Daoy (cell line): ENCODE measurements at places on chromosomes 11 and 22.

GRCh38 chr11:106503901-106504300 lies 426.4 kb downstream of the AASDHPPT start:
- no peak for DNase-seq

GRCh38 chr11:1310772-1311468 lies 1.5 kb upstream of the TOLLIP start:
- no peak for DNase-seq

DNA sequence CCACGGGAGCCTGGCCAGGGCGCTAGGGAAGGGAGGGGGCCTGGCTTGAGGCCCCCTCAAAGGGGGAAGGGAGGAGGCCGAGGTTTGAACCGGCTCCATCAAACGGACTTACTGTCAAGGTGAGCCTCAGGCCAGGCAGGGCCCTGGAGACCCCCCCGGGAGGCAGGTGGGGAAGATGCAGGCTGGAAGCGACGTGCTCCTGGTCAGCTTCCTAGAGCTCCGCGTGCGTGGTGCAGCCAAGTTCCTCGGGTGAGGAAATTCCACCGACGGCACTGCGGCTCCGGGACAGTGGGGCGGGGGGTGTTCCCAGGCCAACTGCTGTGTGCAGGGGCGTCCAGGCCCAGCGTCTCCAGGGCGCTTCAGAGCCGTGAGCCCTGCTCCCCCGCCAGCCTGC lies 7.2 kb upstream of the TRABD start:
- DNase-seq, result no peak

GRCh38 chr11:33178443-33179180 lies 17.3 kb upstream of the CSTF3 start:
- no peak for DNase-seq

- no peak for DNase-seq
Observed at GRCh38 chr22:23243006-23243573, 62.8 kb downstream of the BCR start.

- DNase-seq, result no peak
Observed at GRCh38 chr11:10764412-10764811, 13.4 kb downstream of the CTR9 start.

DNA sequence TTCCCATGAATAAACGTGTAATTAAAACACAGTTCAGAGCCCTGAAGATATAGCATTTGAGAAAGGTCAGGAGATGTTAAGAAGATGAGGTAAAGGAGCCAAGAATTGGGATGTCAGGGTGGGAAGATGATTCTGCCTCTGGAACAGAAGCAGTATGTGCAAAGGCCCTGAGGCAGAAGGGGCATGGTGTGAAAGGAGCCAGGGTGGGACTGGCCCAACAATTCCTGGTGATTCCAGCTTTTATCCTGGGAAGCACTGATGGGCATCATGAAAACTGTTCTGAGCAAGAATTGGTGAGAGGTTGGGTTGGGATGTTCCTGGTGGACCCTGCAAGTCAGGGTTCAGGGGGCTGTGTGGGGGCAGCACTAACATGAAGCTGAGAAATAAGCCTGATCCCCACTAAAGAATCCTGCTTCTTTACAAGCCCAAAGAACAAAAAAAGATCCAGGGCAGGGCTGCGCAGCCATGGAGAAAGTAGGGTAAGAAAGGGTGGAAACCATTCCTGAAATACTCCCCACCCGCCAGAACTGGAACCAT lies 2.5 kb upstream of the FXYD6 start:
- no peak for DNase-seq

- no peak for DNase-seq
Observed at GRCh38 chr22:49935561-49935960, 17.1 kb downstream of the CRELD2 start.

DNA sequence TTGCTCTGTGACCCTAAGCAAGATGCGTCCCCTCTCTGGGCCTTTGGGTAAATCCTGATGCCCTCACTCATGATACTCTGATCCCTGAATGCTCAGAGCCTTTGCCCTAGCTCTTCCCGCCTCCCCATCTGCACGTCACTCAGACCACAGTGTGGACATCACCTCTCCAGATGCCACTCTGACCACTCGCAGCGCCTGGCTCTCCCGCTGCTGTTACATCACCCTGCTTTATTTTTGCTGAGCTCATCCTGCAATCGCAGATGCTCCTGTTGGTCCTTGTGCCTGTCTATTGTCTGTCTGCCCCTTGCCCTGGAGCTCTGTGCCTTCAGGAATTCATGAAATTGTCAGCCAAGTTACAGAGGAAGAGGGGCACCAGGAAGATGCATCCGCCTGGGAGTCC lies 5.5 kb downstream of the OSM start:
- no peak for DNase-seq

DNA sequence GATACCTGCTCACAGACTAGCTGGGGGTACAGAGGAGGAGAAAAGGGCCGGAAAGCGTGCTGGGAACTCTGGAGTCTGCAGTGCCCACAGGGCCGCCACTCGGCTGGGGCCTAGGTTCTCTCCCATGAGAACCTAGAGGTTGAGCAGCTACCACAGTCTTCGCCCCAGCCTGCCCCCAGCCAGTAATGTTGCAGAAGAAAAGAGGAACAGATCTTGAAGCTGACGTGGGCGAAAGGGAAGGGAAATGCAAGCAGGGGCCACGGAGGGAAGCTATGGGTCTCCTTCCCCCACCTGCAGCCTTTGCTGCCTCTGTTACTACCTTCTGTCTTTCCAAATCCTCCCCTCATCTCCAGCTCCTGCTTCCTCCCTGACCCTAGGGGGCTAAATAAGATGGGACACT lies 28.8 kb upstream of the P2RY2 start:
- no peak for DNase-seq

DNA sequence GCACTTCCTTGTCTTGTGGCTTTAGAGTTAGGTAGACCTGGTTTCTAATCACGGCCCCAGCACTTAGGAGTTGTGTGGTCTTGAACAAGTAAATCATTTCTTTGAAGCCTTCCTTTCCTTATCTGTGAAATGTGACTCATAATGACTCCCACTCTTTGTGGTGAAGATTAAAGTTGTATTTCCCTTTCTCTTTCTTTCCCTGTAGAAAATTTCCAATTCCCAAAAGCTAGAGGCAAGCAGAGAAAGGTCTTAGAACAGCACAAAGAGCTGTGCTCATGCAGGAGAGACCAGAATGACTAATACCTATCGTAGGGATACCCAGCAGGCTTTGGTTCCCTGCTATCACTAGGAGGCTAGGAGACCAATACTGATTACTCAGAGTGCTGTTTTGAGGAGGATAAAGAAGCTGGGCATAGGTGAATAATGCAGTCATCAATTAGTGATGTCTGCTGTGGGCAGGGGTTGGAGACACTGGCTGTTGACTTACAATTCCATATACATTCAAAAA lies 270.7 kb upstream of the SYN3 start:
- peak; percentile 85 for DNase-seq

GRCh38 chr22:41690476-41690875 lies 1.8 kb upstream of the SNU13 start:
- DNase-seq, result no peak

DNA sequence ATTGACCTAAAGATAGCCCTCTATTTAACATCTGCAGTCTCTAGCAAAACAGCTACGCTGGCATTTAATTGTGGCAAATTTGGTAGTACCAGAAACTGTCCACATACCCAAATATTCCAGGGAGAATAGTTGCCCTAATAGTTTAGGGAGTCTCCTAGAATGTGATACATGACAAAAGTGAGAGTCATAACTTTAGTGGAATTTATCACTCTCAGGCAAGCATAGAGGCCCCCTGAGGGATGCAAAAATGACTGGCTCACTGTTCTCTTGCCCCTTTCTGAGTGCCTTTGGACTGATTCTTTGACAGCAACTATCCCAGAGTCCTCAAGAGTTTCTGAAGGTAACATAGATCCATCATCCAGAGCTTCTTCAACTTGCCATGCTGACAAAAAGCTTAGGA lies 2.3 kb upstream of the OR51B4 start:
- no peak for DNase-seq

DNA sequence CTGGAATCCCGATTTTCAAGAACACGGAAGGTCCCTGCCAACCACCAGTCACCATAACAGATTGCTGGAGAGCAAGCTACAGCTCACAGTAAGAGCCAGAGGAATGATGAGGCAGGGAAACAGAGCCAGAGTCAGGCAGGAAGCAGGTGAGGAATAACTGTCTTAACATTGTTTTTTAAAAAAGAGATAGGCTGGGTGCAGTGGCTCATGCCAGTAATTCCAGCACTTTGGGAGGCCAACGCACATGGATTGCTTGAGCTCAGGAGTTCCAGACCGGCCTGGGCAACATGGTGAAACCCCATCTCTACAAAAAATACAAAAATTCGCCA lies 13.5 kb upstream of the CASTOR1 start:
- no peak for DNase-seq

GRCh38 chr11:35246745-35247144 lies 107.8 kb downstream of the CD44 start:
- DNase-seq, result no peak

DNA sequence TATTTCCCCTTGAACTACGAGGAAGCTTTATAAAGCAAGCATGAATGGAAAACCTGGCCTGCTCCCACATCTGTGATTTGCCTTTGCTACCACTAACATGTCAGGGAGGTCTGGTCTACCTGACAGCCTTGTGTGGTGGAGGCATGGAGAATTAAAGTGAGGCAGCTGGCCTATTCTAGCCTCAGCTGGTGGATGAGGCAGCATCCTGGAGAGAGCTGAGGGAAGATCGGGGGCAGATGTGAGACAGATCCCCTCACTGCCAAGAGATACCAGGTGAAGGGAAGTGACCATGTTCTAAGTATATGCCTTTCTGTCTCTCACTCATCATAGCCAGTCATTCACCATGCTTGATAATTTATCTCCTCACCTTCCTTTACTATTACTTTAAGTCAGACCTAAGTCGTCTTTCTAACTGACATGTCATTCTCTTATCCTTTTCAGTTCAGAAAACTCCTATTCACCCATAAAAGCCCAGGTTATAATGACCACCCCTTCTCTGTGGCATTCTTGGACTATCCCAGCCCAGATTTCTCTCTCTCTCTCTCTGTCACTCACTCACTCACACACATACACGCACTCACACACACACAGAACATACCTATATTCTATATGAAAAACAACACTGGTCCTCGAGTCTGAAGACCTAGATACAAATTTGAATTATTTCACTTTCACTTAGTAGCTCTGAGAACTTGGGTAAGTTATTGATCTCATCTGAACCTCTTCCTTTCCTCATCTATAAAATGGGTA lies 90.7 kb downstream of the CSNK2A3 start:
- DNase-seq, result no peak

DNA sequence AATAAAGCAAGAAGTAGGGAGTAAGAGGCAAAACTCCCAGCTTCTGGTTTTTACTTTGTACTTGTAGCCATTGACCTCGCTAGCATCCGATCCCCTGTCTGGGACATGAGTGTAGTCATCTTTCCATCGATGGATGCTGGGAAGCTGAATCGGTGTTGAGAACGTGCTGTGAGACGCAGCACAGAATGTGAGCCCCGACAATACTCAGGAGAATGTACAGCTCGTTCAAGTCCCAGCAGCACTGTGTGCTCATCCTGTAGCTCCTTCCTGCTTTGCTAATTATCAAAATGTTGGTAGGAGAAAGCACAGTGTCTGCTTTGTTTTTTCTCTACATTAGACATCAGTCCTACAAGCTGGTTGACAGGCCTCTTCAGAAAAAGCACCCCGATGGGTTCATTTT lies 56.6 kb downstream of the JAM3 start:
- peak; percentile 21 for DNase-seq

- no peak for DNase-seq
Observed at GRCh38 chr11:117595440-117595839, 201.6 kb downstream of the DSCAML1 start.

DNA sequence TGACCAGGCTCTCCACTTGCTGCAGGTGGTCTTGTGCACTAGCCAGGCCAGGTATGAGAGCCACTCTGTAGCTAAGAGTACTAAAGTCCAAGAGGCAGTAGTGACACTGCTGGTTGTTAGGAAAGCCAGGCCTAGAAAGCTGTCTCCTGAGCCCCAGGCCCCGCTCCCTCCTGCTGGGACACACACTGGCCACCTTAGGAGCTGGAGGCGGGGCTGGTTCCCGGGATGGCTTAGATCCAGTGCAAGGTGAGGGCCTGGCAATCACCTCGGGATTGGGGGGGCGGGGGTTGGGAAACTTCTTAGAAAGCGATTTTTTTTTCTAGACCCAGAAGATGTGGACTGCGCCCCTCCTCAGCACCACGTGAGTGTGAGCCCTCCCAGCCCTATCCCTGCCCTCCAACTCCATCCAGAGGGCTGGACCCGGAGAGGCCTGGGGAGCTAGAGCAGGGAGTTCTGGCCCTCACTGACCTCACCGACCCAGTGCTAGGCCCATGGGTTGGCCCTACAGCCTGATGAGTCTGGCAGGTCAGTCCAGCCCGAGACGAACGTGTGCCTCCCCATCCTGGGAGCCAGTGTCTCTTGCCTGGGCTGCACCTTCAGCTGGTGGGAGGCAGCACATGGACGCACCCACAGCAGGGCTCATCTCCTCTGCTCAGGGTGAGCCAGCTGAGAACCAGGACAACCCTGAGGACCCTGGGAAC lies 18.1 kb downstream of the SLC37A2 start:
- no peak for DNase-seq

- no peak for DNase-seq
Observed at GRCh38 chr11:76738618-76739240, 44.4 kb upstream of the TSKU start.

- no peak for DNase-seq
Observed at GRCh38 chr11:76206077-76206326, 300 bp downstream of the WNT11 start.

- DNase-seq, result no peak
Observed at GRCh38 chr11:35981581-35981980, 37.7 kb downstream of the LDLRAD3 start.

DNA sequence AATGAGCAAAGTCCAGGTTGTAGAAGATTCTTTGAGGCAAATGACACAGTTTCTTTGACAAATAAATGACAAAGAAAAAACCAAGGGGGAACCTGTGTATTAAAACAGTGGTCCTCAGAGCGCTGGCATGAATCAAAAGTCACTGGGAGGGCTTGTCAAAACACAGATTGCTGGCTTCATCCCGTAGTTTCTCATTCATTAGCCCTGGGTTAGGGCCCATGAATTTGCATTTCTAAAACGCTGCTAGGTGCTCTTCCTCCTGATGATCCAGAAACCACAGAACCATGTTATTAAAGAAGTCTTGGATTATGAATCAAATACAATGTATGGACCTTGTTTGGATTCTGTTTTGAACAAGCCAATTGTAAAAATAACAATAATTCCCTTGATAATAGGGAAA lies 92.7 kb downstream of the YAP1 start:
- no peak for DNase-seq

DNA sequence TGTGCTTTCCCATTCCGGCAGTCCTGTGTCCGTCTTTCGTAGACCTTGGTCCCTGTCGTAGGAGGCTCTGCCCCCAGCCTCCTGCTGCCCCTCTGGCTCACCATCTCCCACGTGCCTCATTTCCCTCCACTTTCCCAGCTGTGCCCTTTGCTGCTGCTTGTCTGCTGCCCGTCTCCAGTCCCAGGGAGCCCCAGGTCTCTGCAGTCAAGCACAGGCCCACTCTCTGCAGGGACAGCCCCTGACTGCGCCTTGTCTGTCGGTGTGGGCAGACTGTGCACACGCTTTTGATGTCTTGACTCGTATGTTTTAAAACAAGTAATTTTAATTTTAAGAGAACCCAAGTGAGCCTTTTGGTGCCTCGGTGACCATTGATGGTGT lies 12.4 kb downstream of the DGCR8 start:
- no peak for DNase-seq
